Right lung (tissue), 10 donors: ENCODE measurements at places on chromosomes 3 and 15. TPM values are rescaled to one million over a fixed set of nuclear protein-coding genes. Genes with fewer than 3 reads are reported as not detected.

DNA sequence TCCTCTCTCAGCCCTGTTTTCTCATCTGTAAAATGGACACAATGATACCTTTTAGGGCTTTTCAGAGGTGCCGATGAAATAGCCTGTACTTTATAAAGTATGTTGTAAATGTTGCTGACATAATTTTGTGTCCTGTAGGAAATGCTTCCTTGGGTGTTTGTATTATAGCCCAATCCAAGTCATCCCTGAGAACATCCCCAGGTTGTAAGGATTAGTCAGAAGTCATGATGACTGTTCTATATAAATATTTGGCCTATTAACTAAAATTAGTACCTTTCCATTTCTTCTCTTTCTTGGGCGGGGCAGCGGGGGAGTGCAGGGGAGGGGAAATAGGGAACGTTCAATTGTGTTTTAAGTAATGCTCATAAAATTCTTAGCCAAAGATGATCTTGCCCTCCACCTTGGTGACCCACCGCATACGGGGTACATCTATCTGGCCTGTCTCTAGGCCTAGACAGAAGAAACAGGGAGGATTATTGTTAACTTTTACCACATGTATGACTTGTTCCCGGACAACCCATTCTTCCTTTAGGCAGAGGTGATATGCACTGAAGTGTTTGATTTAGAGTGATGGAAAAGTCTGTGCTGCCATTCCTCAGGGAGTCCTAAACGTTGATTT, 120.7 kb downstream of the VGLL4 start:
- no peak for DNase-seq

DNA sequence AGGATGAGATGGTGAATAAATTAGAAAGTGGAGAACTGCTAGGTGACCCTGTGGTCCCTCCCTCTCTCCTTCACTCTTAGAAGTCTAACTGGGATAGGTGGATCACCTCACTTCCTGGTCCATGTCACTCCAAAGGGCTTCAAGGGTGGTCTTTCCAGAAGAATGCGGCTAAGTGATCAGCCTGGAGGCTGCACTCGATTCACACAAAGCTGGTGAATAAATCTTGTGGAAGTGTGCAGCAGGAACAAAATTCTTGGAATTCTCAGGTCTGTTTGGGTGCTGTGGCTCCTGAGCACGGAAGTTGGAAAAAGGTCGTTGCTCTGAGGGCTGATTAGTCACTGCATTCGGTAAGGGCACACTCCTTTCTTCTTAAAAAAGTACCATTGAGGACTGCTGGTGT, 46.3 kb downstream of the GASK1A start:
- no peak for DNase-seq

GRCh38 chr3:160205606-160206005, 19.6 kb upstream of the C3orf80 start:
- DNase-seq = no peak

DNA sequence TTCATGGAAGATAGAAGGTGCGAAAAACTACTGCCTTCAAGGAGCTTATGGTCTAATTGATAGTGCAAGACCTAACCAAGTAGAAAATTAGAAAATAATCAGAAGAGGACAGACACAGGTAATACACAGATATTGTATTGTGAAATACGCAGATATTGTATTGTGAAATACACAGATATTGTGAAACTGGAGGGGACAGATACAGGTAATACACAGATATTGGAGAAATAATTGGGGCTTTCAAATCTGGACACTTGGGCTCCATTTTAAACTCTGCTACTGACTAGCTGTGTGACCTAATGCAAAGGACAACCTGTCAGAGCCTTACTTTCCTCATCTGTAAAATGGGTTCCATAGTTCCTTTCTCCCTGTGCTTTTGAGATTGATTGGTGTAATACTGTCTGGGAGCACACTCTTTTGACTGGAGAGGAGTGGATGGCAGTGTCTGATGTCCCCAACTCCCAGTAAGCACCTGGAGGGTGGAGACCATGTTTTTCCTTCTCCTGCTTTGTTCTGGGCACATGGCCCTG, 272.8 kb downstream of the TLE3 start:
- no peak for DNase-seq

DNA sequence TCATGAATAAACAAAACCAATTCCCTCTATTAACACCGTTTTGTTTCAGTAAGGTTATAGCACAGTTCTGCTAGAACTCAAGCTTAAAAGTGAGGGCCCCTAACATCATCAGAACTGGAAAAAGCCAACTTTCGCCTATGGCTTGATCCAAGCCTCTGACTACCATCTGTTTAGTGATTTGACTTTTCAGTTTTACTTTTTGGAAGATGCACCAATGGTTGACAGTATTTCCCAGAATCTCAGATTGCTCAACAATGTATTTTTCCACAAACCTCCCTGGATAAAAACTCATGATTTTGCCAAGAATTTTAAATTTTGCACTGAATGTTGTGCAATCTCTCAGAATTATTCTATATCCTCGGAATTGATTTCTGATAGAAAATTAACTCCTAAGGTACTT, 190.7 kb downstream of the LSAMP start:
- peak; percentile 73 for DNase-seq

GRCh38 chr3:126390201-126390600, 4.5 kb upstream of the CFAP100 start:
- no peak for DNase-seq

The CALML4 gene
- polyA plus RNA-seq = 13.5 TPM

DNA sequence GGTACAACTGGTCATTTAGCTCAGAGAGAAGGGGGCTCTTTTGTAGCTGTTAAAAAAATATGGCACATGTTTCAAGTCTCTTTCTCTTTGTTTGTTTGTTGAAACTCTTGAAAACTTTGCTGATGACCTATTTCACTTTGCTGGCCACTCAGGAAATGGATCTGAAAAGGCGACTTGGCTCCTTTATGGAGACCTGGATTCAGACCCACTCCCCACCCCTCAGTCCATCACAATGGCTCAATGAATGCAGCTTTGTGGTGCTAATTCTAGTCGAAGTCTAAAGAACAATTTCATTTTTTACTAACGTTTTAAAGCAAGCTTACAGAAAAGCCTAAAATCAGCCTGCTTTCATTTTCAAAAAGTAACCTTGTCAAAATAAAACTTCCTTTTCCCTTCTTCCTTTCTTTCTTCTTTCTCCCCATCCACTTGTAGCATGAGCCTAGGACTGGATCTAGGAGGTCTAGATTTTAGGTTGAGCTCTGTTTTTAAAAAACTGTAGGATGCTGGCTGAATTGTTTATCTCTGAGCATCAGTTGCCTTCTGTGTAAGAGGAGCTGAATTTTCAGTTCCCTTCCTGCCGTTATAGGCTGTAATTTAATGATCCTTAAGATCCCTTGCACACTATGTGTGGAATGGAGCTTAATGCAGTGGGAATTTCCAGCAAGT, 165.5 kb upstream of the FEZF2 start:
- no peak for DNase-seq

GRCh38 chr15:79991826-79992225, 20.8 kb upstream of the BCL2A1 start:
- DNase-seq = no peak

GRCh38 chr15:62998262-62998890, 44.2 kb upstream of the TPM1 start:
- no peak for DNase-seq

DNA sequence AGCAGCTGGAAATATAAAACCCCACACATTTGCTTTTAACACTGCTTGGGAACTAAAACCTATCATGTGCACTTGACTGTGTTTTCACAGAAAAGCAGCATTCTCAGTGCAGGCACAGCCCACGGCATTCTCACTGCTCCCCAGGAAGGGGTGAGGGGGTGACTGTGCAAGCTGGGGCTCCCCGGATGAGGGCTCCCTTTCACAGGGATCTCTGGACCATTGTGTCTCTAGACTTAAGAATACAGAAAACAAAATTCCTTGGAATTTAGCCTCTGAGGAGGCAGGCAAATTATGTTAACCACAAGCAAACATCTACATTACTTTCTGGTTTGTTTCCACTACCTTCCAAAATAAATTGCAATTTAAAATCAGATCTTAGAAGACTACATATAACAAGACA, 100.3 kb downstream of the FSIP1 start:
- DNase-seq = no peak

- no peak for DNase-seq
Observed at GRCh38 chr3:42631620-42632019, 21.9 kb upstream of the ZBTB47 start.

DNA sequence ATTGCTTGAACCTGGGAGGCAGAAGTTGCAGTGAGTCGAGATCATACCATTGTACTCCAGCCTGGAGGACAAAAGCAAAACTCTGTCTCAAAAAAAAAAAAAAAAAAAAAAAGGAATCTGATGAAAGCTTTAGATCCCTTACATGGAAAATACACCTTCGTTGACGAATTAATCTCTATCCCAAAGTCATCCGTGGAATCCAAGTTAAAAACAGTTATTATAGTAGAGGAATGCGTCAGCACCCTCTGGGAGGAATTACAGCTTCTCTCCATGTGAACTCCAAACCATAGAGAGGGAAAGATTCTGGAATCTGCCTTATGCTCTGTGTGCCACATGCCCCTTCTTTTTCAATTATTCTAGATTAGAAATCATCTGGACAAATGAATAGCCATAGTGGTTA, 192.3 kb upstream of the C2CD4B start:
- no peak for DNase-seq

The P2RY1 gene
- polyA plus RNA-seq = 20.6 TPM

DNA sequence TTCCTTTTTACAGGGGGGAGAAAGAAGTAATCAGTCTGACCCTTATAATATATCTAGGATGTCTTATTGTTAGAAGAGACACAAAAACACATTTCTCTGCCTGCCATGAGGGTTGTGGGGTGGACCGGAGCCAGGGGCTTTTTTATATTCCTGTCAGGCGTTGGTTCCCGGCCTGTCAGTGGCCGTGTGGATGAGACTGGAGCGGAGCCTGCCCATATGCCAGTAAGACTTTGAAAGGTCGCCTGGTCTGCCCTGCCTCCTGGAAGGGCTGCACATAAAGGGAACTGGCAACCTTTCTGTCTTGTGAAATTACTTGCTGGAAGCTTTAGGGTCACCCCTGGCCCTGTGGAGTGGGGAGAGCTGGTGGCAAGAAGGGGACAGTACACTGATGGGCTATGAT, 34.7 kb downstream of the MAP3K13 start:
- no peak for DNase-seq

- DNase-seq = no peak
Observed at GRCh38 chr3:159992589-159992988, 4.0 kb downstream of the IL12A start.

The SH2D7 gene
- polyA plus RNA-seq = 0.84 TPM

DNA sequence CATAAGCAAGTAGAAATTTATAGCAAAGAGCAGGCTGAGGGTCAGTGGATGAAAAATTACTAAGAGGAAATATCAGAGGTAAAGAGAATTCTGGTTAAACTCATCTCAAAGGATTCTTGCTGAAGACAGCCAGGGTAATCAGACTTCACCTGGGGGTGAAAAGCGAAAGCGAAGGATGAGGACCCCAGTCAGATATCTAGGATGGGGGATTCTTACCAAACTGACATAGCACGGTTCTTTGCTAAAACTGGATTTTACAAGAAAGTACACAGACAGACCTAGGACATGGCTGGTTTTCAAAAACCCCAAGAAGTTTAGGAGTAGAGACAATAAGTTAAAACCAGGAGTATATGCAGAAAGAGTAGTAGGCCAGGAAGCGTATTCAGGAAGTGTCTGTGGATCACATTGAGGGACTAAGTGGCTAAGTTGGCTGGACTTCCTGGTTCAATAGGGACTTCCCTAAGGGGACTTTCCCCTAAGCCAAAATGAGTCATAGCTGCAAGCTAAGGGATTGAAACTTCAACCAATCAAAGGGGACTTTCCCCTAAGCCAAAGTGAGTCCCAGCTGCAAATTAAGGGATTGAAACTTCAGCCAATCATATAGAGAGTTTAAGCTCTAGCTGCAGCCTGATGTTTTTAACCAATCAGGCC, 2.4 kb upstream of the CFAP91 start:
- no peak for DNase-seq

The GPR176 gene
- polyA plus RNA-seq = 3.0 TPM

The PLA2G4B gene
- 12.7 TPM for polyA plus RNA-seq

DNA sequence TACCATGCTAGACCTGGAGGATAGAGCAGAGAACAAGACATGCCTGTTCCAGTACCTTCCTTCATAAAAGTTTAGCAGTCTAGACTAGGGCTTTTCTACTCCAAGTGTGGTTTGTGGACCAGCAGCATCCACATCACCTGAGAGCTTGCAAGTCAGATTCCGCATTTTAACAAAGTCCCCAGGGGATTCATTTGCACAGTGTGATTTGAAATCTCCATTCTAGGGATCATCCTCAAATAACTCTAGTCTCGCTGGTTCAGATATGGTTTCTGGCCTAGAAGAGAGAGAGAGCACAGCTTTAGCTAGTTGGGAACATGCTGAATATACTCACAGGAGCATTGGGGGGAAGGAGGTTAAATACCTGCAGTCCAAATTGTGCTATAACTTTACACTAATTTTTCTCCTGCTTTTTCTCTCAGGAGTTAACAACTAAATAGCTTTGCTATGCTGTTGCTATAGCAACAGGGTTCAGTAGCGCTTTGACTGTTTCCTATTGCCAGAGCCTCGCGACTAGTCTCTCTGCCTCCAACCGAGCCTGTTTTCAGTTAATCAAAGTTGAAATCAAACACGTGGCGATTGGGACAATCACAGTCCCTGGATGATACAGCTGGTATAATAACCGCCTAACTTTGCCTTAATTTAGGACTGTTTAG, 64.0 kb upstream of the RASGRF1 start:
- DNase-seq = peak; percentile 10

DNA sequence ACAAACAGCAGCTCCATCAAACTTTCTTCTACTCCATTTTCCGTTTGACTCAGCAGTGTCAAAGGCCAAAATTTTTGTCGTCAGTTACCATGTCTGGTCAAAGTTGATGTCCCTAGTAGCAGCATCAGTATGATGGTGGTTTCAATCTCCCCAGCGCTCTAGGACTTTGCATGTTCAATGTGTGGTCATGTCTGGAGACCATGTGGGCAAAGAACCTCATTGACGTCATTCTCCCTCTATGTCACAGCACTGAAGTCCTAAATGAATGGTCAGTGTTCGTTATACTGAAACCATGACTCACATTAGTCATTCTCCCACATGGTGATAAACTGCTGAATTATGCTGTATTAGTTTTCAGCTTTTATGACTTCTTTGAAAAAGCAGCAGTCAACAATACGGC, 23.2 kb downstream of the SHC4 start:
- no peak for DNase-seq
